Fibroblast of skin of back (primary cell): ENCODE measurements at places on chromosomes 12 and 14.

DNA sequence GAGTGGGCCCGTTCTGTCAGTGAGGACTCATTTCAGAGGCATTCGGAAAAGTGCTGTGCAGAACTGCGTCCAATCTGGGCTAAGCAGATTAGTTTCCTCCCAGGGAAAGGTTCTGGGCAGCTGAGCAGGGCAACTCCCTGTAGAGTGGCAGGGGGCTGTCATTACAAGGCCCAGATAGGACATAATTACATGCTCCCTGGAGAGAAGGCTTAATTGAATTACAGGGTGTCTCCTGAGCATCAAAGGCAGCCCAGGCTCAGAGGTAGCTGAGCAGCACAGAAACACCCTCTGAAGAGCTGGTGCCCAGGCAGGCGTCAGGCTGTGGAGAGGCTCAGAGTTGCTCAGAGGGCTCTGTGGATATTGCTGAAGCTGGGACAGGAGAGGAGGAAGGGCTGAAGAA is 36.0 kb downstream of the SLC8A3 start:
- no peak for DNase-seq

DNA sequence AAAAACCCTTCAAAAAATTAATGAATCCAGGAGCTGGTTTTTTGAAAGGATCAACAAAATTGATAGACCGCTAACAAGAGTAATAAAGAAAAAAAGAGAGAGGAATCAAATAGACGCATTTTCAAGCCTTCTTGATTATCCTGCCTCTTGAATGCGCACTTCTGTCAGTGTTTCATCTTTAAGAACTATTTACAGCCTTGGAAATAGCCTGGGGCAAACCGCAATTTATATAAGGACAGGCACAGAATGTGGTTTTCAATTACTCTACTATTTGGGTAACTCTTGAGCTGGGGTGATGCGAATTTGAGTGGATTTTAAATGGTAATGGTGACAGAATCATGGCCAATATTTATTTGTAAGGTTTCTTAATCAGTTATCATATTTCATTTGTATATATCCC is 179.1 kb upstream of the OTX2 start:
- no peak for DNase-seq

DNA sequence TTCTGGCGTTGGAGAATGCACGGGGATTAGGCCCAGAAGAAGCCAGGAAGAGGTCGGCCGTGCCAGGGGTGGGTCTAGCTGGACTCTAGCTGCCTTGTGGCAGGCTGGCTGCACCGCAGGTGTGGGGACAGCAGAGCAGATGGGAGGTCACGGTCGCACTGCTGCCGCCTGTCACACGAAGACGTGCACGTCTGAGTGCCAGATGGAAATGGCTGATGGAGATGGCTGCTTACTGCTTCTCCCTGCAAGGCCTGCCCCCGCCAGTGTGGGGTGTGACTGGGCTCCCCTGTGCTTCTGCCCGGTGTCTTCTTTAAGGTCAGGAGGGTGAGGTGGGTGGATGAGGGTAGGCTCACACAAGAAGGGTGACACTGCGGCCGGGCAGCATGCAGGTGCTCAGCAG is 79.0 kb downstream of the MOK start:
- no peak for DNase-seq

DNA sequence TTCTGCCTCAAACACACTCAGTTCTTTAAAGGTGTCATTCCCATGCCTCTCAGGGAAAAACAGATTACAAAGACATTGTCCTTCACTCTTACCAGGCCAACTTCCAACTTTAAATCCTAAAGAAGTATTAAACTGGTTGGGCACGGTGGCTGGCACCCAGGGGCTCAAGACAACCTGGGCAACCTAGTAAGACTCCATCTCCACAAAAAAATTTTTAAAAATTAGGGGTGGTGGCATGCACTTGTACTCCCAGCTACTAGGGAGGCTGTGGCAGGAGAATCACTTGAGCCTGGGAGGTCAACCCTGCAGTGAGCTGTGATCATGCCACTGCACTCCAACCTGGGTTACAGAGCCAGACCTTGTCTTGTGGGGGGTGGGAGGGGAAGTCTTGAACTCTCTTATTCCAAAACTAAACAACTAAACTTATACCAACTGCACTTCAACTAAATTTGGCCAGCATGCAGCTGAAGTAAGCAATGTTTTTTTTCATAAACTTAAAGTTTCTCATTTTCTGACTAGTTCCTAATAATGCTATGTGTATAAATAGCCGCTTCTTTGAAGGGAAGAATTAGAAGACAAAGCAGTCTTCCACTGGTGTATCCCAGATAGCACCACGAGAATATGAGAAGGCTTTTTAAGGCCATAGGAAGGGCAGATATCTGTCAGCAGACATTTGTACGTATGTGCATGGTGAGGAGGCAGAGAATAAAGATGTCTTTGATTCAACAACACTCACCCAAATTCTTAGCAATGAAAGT is 2.4 kb downstream of the SLC11A2 start:
- DNase-seq: no peak

GRCh38 chr14:96991226-96991625 is 194.0 kb downstream of the VRK1 start:
- no peak for DNase-seq

DNA sequence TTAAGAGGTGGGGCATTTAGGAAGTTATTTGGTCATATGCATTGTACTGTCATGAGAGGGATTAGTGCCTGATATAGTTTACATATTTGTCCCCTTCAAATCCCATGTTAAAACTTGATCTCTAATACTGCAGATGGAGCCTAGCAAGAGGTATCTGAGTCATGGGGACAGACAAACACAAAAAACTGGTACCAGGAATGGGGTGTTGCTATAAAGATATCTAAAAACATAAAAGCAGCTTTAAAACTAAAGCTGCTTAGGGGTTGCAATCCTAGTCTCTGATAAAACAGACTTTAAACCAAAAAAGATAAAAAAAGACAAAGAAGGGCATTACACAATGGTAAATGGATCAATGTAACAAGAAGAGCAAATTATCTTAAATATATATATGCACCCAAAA is 11.6 kb downstream of the CRY1 start:
- no peak for DNase-seq

DNA sequence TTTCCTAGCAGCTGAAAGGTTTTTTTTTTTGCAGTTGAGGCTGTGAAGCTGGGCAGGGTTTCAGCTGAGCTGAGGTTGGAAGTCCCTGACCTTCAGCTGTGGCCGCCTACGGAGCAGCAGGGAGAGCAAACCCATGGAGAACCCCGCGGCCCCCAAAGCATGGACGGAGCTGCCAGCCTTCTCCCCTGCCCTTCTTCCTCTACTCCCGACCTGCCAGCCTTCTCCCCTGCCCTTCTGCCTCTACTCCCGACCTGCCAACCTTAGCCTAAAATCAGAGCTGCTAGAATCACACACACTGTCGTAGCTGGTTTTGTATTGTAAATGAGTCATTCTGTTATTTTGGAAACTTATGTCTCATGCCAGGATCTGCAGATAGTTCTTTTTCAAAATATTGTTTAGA is 74.6 kb downstream of the PPP2R5C start:
- peak; percentile 27 for DNase-seq

- no peak for DNase-seq
These were observed 6.8 kb downstream of the PRPH start for GRCh38 chr12:49301760-49302159.

DNA sequence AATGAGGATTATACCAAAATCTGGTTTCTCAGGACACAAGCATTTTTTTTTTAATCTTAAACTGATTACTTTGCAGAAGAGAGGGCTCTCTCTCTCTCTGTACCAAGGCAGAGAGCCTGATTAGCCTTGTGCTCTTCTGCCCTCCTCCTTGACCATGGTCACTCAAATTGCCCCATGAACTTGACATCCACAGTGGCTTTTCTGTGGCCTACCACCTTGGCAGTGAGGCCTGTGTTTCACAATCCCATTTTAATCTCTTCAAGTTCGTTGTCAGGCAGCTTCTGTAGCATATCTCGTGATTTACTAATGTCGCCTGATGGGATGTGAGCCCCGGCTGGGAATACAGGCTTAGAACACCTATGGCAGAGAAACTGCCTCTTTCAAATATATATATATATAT is 30.7 kb upstream of the PWP1 start:
- DNase-seq: no peak

- no peak for DNase-seq
These were observed 619 bp downstream of the ERC1 start for GRCh38 chr12:991350-992333.

- DNase-seq: no peak
These were observed 8.2 kb downstream of the GNPNAT1 start for GRCh38 chr14:52783206-52783605.

DNA sequence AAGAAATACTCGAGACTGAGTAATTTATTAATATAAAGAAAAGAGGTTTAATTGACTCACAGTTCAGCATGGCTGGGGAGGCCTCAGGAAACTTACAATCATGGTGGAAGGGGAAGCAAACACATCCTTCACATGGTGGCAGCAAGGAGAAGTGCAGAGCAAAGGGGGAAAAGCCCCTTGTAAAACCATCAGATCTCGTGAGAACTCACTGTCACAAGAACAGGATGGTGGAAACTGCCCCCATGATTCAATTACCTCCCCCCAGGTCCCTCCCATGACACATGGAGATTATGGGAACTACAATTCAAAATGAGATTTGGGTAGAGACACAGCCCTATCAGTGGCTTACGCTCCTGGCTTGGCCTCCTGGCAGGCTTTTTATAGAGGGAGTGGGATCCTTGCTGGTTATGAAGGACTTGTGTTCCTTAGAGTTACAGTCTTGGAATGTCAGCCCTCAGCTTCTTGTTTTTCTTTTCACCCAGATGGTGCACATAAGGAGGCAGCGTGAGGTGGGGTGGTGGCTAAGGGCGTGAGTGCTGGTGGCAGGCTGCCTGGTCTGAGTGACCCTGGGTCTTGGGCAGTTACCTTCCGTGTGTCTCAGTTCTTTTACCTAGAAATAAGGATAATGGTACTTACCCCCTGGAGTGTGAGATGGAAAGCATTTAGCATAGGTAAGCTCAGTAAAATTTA is 25.7 kb downstream of the TRAF3 start:
- DNase-seq: no peak

GRCh38 chr12:22682663-22683062 is 57.7 kb downstream of the ETNK1 start:
- no peak for DNase-seq

GRCh38 chr12:47909839-47910465 is 5.2 kb upstream of the VDR start:
- no peak for DNase-seq

GRCh38 chr12:8698132-8698851 is 501 bp downstream of the RIMKLB start:
- DNase-seq: peak; percentile 57

- DNase-seq: no peak
These were observed 39.5 kb downstream of the L2HGDH start for GRCh38 chr14:50272498-50272897.

DNA sequence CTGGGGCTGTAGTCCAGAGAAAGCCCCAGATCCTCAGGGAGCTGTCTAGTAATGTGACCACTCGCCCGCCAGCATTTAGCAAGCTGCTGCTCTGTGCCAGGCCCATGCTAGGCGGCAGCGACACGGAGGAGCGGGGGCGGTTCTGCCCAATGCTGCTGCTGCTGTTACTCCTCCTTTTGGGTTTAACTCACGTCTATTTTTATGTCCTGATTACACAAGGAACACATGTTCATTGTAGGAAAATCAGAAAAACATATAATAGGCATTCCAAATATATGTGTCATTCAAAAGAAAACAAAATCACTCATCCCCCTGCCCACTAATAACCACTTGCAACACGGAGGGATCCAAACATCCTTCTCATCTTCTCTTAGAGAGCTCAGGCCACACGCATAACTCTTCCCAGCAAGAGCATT is 30.4 kb downstream of the CCDC92 start:
- DNase-seq: peak; percentile 90

- DNase-seq: no peak
These were observed 147.4 kb downstream of the PCNX1 start for GRCh38 chr14:71054706-71055105.

GRCh38 chr12:25368557-25368956 is 117.8 kb upstream of the KRAS start:
- no peak for DNase-seq

DNA sequence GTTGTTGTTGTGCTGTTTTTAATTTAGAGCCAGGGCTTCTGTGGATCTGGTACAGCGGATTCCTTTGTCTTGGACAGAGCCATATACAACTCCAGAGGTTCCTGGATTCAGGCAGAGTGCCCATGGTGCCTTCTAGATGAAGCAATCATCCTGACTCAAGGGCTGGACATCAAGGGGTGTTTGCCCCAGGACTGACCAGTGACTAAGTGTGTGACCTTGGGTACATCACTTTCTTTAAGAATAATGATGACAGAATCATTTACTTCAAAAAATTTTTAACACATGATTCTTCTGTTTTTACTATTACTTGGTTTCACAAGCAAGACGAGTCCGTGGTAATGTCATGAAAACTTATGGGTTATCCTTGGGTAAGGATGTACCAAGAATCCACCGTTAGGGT is 397.3 kb downstream of the ZFP36L1 start:
- no peak for DNase-seq

DNA sequence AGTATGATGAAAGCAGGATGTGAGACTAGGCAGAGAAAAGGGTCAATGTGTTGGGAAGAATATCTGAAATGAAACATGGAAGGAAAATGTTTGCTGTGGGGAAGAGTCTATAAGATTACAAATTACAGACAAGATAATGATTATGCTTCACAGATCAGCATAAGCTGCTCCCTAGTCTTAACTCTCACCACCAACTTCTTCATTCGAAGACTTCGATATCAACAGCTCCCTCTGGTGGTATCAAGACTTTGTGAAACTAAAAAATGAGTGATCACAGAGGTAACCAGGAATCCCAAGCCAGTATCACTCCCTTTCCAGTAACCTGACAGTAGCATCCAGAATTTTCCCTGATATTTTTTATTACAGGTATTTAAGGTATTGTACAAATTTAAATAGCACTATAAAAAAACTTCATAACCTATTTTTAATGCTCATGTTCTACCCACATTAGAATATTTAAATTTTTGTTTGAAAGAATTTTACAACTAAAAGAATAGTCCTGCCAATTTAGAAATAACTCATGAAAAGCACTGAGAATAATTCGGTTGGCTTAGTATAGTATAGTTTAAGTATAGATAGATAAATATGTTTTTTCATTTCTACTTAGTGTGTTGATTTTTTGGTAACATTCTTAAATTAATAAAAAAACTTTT is 84.4 kb downstream of the C2CD5 start:
- peak; percentile 52 for DNase-seq

DNA sequence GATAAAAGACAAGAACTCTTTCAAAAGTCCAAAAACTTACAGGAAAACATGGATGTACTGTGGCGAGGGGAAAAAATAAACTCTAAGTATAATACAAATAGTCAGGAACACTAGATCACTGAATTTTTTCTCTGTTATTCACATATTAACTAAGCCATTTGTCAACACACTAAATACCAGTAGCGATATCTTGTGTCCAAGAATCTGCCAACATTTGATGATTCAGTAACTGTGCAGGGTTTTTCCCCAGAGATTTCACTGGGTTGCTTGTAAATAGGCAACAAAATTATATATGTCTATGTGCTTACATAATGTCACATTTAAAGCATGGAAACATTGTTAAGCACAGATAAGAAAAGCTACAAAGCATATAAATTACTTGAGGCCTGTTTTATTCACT is 205.9 kb downstream of the KIF21A start:
- DNase-seq: peak; percentile 11
